ENCODE measurements at places on chromosomes 3 and 15.

- no peak for DNase-seq
Measured at GRCh38 chr3:72397586-72397985, 450.7 kb downstream of the SHQ1 start.

GRCh38 chr3:31896648-31897433 is 84.2 kb downstream of the OSBPL10 start:
- no peak for DNase-seq

DNA sequence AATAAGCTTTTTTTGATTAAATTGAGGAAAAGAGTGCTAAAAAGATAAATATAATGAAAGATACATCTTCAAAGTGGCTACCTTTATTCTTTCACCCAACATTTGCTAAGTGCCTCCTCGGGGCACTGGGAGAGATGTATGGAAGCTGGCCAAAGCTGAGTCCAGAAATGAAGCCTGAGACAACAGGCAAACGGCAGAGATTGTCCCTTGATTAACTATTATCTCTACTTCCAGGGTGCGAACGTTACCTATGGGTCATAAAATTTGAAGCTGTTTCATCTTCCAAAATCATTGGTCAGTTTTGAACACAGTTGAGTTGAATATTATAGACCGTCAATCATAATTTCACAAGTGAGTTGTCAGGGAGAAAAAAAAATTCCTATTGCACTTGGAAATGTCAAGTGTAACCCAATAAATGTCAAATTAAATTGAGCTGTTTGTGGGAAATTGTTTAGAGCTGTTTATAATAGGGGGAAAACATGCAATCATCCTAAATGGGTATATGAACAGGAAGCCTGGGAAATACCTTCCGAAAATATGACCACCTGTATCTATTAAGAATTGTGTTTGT is 73.9 kb downstream of the SUCLG2 start:
- no peak for DNase-seq

- DNase-seq, result no peak
Measured at GRCh38 chr3:168289471-168290008, 193.8 kb upstream of the GOLIM4 start.

GRCh38 chr3:65419233-65419632 is 619.5 kb downstream of the MAGI1 start:
- DNase-seq, result no peak

DNA sequence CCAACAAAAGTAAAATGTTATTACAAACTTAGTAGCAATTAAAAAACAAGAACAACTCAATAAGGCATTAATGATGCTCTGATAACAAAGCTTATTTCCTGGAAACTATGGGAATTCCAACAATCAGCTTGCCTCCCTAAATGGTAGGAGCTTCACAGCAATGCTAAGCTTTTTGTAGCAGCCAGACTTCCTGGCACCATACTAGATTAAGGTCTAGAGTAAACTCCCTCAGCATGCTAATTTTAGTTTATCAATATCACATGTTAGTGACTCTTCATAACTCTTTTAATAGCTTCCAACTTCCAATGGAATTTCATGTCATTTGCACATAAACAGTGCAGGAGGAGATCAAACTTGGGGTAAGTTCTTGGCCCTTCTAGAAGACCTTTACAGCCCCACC is 782.0 kb downstream of the MCTP2 start:
- no peak for DNase-seq

- DNase-seq, result no peak
Measured at GRCh38 chr3:194579091-194579606, 54.1 kb downstream of the TMEM44 start.

Data from activated CD4-positive, alpha-beta T cell treated with anti-CD3 and anti-CD28 coated beads for 48 hours (primary cell).